ENCODE measurements at places on chromosomes 13 and 19.
A peak's percentile ranks its signal among the peaks of the same experiment; 100 is the strongest.

- DNase-seq = no peak
Measured at GRCh38 chr19:35195830-35196229, 32.7 kb downstream of the FAM187B start.

GRCh38 chr13:99214232-99214631, 13.6 kb downstream of the UBAC2 start:
- DNase-seq = no peak

GRCh38 chr19:18289471-18290301, 8.3 kb upstream of the JUND start:
- no peak for DNase-seq

DNA sequence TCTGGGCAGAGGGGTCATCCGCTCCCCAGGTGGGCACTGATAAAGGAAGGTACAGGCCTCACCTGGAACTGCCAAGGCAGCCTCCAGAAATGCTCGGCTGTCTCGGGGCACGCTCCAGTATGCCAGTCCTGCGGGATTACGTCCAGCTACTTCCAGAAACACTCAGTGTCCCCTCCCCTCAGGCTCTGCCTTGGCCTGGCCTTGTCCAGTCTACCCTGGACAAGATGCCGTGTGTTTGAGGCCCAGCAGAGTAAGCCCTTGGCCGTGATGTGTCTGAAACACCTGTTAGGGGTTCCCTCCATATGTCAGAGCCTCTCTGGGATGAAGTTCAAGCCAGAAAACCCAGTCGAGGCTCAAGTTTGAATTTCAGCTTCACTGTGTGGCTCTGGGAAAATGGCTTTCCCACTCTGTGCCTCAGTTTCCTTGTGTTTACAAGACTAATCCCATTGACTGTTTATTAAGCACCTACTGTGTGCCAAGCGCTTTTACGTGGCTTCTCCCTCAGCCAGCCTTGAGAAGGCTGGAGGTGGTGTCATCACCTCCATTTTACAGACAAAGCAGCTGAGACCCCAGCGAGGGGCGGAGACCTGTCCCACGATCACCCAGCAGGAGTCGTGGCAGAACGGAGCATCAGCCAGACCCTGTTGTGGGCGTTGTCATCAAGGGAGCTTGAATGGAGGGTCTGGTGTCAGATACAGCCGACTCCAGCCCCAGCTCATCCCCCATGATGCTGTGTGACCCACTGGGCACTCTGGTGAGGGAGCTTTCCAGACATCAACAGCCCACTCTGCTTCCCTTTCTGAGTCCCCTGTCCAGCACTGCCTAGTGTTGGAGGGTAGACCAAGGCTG, 2.0 kb upstream of the PIK3R2 start:
- no peak for DNase-seq

DNA sequence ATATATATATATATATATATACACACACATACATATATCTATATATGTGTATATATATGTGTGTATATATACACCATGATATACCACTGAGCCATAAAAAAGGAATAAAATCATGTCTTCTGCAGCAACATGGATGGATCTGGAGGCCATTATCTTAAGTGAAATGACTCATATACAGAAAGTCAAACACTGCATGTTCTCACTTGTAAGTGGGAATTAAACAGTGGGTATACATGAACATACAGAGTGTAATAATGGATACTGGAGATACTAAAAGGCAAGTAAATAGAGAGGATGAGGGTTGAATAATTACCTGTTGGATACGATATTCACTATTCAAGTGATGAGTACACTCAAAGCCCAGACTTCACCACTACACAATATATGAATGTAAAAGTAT, 332.6 kb downstream of the SLITRK1 start:
- no peak for DNase-seq

DNA sequence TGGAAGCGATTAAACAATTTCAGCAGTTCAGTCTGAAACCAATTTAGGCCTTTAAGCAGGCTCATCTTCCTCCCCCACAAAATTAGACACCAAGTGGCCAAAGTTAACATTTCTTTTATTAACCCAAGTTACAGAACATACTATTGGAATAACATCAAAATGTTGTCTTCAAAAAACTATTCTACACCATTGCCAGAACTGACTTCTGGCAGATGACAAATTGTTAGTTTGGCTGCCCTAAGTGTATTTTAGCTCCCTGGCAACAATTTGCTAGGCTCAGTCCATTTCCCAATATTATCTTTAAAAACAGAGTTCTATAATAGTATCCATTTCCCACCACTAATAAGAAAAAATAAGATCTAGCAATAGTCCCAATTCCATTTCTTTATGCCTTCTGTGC, 107.8 kb downstream of the SGCG start:
- DNase-seq = no peak

DNA sequence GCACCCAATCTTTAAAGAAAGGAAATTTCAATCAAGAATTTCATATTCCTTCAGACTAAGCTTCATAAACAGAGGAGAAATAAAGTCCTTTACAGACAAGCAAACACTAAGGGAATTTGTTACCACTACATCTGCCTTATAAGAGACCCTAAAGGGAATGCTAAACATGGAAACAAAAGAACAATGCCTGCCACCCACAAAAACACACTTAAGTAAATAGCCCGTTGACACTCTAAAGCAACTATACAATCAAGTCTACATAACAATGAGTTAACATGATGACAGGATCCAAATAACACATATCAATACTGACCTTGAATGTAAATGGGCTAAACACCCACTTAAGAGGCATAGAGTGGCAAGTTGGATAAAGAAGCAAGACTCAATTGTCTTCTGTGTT, 1056.9 kb upstream of the ATXN8OS start:
- DNase-seq = no peak

GRCh38 chr13:74575729-74576125, 441.5 kb upstream of the KLF12 start:
- peak; percentile 82 for DNase-seq

DNA sequence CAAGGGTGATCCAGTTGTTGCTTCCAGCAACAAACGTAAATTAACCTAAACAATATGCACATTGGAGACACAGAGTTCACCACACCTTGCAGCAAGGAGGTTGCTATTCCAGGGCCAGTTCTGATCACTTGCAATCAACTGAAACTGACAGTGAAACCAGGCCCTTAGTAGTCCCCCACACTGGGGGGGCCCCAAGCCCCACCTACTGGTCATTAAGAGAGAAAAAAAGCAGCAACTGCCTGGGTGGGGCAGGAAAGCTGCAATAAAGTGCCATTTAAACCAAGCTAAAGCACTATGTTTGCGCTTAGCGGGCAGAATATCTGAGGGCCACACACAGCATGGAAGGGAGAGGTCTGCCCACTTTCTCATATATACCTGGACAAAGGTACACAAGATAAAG, 51.5 kb downstream of the ATP7B start:
- no peak for DNase-seq

- DNase-seq = no peak
Measured at GRCh38 chr13:94063096-94063495, 416.4 kb downstream of the DCT start.

DNA sequence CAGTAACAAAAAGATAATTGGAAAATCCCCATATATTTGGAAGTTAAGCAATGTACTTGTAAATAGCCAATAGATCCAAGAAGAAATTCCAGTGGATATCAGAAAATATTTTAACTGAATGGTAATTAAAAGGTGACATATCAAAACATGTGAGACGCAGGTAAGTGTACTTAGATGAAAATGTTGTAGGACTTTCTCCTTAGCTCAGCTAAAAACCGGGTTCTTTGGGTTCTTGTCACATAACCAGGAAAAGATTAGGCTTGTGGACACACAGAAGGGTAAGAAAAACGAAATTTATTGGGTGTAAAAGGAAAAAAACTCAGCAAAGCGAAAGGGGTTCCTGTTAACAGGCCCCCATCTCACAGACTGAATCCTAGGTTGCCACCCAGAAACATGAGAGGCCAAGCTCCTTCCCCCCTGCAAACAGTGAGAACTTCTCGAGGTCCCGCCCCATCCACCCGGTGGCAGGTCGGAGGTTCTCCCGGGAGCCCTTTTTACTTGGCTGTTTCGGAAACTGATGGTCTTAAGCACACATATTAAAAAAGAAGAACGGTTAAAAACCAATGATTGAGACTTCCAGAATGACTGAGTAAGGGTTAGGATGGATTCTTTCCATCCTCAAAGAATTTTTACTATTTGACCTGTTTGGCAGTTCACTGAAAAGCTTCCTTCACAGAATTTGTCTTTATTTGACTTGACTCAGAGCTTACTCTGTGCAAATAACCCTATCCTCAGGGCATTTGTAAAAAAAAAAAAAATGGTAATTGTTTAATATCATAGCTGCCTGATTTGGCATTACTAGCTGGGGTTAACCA, 3.1 kb upstream of the CCDC70 start:
- no peak for DNase-seq

DNA sequence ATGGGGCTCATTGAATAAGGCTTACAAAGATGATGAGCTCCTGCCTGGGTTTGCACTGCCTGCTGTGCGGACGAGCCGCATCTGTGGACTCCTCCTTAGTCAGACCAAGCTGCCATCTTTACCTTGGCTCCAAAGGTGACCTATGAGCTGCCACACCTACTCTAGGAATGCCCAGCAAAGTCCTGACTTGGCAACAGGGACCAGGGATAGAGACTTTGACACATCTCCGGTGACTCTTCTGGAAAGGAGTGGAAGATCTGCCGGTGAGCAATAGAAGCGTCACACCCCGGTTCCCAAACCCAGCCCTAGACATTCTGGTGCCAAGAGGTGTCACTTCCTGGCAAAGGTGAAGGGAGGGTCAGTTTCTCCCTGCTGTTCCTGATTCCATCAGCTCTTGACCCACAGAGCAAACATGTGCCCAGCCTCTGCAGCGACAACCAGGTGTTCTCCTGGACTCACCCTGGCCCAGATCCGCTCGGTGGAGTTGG, 50.2 kb upstream of the GTF3A start:
- no peak for DNase-seq

DNA sequence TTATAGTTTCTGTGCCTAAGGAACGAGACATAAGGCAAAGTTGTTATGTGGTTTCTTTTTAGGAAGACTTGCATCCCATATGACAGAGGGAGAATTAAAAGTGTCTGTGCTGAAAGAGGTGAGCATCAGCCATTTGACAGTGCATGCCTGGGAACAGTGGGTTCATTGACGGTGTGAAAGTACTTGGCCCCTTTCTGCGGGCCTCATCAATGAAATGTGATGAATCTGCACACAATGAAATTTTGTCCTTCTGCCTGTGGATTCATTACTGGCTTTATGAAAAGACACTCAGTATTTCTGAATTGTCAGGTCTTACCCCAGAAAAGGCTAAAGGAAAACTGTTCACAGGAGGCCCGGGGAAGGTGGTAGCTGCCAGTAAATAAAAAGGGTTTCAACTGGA, 295.8 kb downstream of the FOXO1 start:
- DNase-seq = no peak

- no peak for DNase-seq
Measured at GRCh38 chr13:71632721-71633120, 234.3 kb downstream of the DACH1 start.

GRCh38 chr13:97502181-97502580, 68.2 kb downstream of the RAP2A start:
- DNase-seq = no peak

- no peak for DNase-seq
Measured at GRCh38 chr13:28574617-28575142, 79.8 kb upstream of the FLT1 start.

DNA sequence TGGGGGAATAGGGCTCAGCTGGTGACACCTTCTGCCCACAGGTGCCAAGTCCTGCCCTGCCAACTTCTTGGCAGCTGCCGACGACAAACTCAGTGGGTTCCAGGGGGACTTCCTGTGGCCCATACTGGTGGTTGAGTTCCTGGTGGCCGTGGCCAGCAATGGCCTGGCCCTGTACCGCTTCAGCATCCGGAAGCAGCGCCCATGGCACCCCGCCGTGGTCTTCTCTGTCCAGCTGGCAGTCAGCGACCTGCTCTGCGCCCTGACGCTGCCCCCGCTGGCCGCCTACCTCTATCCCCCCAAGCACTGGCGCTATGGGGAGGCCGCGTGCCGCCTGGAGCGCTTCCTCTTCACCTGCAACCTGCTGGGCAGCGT, 2.1 kb downstream of the P2RY11 start:
- DNase-seq = no peak

DNA sequence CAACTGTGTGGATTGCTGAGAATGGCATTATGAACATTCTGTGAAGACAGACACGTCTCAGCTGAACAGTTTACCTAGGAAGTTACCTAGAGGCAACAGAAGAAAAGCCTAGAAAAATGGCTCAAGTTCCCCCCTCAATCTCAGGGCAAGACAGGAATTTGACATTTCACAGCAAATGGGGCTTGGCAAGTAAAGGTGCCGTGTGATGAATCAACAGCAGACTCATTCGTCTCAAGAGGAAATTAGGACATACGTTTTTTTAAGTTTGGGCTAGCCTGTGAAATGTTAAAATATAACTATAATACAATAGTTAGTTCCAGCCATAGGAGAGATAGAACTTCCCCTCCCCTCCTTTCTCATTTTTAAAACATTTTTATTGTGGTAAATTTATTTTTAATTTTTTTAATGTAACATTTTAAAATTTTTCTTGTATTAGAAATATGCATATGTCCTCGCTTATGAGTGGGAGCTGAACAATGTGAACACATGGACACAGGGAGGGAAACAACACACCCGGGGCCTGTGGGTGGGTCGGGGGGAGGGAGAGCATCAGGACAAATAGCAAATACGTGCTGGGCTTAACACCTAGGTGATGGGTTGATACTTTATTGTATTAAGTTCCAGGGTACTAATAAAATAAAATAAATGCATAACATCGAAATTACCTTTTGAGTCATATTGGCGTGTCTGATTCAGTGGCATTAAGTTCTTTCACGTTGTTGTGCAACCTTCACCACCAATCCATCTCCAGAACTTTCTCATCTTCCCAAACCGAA, 116.0 kb downstream of the COL4A2 start:
- no peak for DNase-seq

GRCh38 chr19:30374865-30375552, 2.8 kb downstream of the ZNF536 start:
- no peak for DNase-seq

DNA sequence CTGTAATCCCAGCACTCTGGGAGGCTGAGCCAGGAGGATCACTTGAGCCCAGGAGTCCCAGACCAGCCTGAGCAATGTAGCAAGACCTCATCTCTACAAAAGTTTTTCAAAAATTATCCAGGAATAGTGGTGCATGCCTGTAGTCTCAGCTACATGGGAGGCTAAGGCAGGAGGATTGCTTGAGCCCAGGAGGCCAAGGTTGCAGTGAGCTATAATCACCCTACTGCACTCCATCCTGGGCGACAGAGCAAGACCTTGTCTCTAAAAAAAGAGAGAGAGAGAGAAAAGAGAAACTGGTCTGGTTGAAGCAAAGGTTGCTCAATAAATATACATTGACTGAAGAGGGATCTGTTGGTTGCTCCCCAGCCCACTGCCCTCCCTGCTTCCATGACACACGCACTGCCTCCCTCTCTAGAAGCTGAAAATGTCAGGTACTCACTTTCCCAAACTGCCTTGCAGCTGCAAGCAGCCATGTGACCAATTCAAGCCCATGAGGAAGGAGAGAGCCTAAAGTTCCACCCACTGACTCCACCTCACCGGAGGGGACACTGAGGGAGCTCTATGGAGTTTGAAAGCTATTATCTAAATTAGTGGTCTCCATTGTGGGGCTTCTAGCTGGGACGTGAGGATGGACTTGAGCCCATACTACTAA, 14.0 kb downstream of the CEACAM16 start:
- no peak for DNase-seq

Data from ascending aorta (tissue), 2 donors.